ENCODE measurements at places on chromosomes 4 and X.

- no peak for DNase-seq
Observed at GRCh38 chrX:17500145-17500579, 125.2 kb downstream of the NHS start.

DNA sequence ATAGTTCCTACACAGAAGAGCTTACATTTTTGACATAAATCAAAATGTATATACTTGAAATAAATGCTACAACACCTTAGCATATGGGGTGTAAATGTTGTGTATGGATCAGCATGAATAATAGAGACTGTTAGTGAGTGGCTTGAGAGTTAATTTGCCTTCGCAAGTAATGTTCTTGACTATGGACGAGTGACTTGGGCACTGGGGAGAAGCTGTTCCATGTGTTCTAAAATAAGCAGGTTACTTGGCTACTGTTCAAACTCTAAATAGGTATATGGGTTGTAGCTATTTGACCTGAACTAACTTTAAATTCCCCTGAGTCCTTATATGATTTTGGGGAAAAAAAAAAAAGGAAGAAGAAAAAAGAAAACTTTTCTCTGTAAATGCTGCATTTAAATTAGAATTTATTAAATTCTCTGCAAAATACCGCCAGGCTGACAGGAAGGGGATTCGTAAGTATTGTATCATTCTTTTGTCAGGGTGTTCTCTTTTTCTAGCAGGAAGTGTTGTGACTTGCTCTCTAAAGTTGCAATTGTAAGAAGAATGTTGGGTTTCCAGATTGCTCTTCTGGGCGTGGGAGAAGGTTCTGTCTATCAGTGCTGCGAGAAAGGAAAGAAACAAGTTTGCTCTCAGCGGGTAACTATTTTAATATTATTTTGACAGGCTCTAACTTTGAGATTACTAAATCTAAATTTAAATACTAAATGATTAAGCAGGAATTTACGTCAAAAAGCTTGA is 32.2 kb downstream of the PLS3 start:
- no peak for DNase-seq

DNA sequence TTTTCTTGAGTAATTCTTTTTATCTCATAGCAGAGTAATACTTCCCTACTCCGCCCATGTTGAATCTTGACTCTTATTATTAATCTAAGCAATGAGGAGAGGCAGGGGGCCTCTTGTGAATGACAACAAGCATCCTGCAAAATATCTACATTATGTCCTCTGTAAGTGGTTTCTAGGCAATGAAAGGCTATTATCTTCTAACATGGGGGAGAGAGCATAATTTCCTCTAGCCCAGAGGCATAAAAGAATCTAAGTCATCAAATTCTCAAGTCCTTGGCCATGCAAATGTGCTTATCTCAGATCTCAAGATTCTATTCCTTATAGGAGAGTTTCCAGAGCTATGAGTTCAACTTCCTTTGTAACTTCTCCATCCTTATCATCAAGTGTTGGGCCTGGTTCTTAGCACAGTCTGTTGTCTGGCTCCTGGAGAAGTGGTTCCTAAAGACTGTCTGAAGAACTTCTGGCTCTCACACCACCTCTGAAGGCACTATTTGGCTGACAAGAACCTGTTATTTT is 423.1 kb upstream of the INTU start:
- no peak for DNase-seq

- DNase-seq, result no peak
Observed at GRCh38 chrX:23659339-23659738, 8.0 kb upstream of the PRDX4 start.

DNA sequence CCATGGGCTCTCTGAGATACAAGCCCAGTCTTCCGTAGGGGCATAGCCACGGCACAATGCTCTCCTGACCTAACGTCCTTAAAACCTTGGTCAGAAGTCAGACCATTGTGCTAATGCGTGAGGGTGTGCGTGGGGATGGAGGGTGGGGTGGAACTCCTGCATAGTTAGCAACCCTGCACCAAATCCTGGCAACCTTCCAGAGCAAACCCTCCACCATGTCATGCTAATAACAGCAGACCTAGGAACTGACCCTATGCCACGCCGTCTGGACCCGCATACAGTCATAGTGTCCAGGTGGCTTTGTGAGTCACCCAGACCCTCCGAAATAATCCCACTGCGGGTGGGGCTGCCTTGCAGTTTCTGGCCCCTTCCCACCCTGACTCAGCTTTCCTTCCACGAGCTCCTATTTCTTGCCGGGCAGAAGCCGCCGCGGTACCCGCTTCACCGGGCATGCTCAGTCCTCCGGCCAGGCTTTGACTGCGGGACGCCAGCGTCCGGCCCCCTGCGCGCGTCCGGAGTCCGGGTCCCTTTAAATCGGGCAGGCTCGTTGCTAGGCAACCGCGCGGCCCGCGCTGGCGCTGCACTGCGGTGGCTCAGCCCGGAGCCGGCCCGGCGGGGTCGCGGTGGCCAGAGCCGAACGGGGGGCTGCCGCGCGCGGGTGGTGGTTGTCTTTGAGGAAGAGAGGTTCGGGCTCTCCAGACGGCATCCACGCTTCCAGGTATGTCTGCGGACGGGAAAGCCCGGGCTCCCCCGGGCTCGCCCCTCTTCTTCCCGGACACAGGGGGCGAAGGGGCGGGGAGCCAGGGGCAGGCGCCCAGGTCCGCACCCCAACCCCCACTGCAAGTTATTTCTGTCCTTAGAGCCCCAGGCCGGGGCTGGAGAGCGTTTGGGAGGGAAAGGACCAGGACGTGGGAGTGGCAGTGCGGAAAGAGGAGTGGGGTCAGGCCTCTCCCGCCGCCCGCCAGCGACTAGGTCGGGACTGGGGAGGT is at the start of gene CCDC160:
Gene CCDC160 (plus strand): TSS at position 557 of the 989 bp plus-strand sequence. CDS start 7,619 bp downstream, outside the sequence.
- no peak for DNase-seq

- DNase-seq, result no peak
Observed at GRCh38 chr4:146095091-146095690, 80.3 kb upstream of the LSM6 start.

DNA sequence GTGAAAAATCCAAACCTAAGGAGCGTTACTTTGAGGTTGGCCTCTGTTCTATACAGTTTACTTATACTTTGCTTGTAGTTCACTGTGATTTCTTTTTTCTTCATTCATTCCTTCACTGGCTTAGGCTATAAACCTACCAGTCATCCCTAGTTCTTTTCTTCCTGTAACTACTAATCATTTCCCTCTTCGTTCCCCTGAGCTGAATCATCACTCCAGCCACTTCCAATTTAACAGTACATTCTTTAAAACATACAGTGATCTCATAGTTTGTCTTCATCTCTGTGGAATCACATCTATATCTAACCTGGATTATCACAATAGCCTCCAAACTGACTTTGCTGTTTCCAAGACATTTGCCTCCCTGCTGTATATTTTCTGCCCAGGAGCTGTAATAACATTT is 25.2 kb upstream of the NPFFR2 start:
- DNase-seq, result no peak

DNA sequence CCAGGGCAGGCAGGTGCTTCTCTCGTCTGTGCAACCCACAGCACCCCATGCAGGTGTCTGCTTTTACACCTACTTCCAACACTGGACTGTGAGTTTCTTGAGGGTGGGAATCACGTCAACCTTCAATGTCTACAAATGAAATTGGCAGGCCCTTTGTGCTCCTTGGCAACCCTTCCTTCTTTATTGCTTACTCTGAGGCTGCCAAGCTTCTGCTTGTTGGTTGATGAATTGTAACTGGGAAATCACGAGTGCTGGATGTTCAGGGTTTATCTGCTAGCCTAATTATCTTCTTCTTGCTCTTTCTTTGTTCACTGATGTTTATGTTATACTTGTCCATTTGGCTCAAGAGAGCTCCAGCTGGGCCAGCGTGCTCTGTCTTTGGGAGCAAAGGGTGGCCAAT is 2.5 kb upstream of the DGAT2L6 start:
- no peak for DNase-seq

DNA sequence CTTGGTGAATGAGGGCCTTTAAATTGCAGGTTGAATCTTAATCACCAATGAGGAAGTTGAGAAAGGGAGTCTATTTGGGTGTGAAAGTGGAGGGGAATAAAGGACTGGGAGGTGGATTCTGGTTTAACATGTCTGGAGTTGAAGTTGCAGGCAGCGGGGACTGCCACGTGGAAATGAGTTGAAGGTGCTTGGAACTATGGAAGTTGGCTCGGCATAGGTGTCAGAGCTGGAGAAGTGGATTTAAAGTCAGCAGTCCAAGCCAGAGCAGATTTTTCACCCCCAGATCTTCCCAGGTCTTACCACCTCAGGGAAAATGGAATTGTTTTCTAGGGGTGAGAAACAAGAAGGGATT is 44.9 kb downstream of the TIGD4 start:
- DNase-seq, result no peak

DNA sequence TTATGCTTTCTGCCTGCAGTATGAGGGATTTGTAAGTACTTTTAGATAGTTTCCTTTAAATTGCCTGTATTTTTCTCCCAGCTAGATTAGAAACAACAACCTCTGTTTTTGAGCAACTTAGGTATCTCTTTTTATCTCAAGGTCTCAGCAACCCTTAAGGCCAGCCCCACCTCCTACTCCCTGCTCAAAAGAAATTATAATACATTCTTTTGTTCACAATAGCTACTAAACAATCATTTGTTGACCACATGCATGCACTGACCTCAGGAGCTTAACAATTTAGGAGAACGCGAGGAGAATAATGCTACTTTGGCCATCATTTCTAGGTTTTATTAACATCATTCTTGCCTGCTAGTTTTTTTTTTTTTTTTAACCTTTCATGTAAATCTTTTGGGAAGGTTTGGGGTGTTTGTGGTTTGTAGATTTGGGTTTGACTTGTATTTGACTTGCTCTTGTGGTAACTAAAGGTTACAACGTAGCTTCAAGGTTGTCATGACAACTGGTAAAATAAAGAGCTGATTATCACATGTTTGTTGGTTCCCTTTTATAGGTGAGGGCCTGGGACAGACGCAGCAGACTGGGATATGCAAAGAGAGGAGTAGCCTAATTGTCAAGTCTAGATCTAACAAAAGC is 145.4 kb upstream of the PLAC1 start:
- DNase-seq, result no peak

DNA sequence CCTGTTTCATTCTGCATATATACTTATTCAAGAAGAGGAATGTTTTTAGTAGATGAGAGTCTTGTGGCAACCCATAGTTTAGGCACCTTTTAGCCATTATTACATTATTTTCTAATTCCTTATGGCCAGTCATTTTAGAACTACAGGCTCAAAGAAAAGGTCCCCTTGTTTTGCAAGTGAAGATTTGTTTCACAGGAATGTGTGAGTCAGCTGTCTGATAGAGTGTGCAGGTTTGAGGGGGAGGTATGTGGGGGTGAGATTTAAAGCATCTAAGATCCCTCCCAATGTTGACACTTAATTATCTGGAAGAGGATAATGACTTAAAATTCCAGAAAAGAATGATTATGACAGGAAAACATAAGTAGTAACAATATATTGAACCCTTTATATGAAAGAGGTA is 495.6 kb downstream of the KCNIP4 start:
- no peak for DNase-seq

DNA sequence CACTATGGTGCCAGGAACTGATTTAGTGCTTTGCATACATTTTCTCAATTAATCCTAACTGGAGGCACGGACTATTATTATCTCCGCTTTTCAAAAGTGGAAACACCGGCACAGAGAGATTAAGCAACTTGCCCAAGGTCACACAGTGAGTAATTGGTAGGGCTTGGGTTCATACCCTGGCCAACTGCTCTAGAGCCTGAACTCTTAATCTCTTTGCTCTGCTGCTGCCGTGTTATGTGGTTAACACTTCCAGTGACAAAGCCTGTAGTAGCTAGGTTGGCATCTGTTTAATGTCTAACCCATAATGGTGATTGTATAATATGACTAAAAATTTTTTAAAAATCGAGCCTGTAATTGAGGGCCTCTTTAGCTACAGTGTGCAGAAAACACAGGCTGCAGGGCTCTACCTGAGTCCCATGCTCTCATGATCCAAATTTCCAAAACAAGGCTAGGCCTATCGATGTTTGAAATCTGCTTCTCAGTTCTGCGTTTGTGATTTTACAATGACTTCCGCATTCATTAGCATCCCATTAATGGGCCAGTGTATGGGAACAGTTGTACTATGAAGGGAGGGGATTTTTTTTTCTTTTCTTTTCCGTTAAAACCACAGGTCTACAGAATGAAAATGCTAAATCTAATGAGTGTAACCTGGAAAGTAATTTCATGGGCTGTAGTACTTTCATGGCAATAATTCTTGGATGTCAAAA is 219.3 kb upstream of the JADE1 start:
- DNase-seq, result no peak

GRCh38 chrX:22118161-22118830 is 86.2 kb downstream of the PHEX start:
- no peak for DNase-seq

DNA sequence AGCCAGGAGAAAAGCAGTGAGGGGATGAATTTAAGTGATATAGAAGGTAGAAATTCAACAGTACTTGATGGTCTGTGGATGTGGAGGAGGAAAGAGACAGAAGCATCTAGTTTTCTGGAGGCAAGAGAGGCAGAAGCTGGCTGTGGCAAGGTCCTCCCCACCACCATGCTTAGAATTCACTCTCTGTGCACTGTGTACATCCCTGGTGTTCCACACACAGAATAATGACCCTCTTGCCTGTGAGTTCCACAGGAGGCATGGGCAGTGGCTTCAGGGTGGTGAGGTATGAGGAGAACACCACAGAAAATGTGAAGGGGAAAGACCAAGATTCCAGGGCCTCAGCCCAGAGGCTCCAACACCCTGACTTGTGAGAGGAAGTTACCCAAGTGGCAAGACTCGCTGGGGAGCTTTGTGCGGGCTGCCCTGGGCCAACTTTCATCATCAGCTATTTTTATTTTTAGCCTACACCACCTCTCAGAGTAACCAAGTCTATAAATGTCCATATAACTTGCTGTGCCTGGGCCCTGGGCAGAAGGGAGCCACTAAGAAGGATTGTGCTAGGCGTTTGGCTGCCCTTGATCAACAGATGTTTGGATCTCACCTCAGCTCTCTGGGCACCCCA is 7.8 kb upstream of the INTS6L start:
- no peak for DNase-seq

GRCh38 chrX:10089378-10089795 is 67.4 kb upstream of the CLCN4 start:
- no peak for DNase-seq

- no peak for DNase-seq
Observed at GRCh38 chr4:52600275-52600674, 58.8 kb downstream of the USP46 start.

GRCh38 chrX:122770581-122770980 is 413.5 kb upstream of the GRIA3 start:
- DNase-seq, result no peak

GRCh38 chrX:111005166-111005565 is 90.8 kb upstream of the PAK3 start:
- no peak for DNase-seq

GRCh38 chrX:13076176-13076961 is 31.9 kb upstream of the FAM9C start:
- DNase-seq, result no peak

Data from NCI-H2107 (cell line).